ENCODE measurements at places on chromosomes 7 and 10.
A peak's percentile ranks its signal among the peaks of the same experiment; 100 is the strongest.

- no peak for DNase-seq
These were observed 641 bp upstream of the ASB13 start for GRCh38 chr10:5666841-5667630.

DNA sequence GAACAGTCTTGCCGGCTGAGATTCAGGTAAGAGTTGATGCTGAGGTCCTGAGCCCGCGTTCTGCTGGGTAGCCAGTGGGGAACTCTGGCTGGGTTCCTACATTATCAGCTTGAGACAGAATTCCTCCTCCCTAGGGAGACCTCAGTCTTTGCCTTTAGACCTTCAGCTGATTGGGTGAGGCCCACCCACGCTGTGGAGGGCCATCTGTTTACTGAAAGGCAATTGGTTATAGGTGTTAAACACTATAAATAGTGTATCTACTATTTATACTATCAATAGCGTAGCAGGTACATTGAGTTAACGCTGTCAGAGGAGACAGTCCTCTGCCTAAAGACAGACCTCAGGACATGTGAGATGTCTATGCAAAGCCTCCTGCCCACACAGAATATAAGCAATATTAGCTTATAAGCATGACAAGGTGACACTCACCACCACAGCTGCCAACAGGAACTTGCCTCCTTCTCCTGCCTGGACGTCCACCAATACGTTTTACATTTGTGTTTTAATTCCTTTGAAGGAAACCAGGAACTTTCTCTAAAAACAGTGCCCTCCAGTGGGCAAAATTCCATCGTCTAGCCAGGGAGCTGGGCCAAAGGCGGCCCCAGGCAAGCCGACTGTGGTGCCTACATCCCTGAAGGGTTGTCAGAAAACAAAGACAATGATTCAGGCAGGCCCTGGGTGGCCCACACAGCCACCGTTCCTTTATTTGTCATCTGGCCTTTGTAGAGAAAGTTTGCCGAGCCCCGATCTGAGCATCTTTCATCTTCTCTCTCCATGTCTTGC is 58.8 kb downstream of the INSIG1 start:
- no peak for DNase-seq

- DNase-seq = peak; percentile 10
These were observed 944 bp downstream of the STEAP1B start for GRCh38 chr7:22499044-22499443.

GRCh38 chr10:84292502-84292901 is 35.9 kb upstream of the CCSER2 start:
- DNase-seq = no peak

GRCh38 chr7:112372101-112372500 is 78.2 kb upstream of the IFRD1 start:
- no peak for DNase-seq

- DNase-seq = no peak
These were observed 91.3 kb downstream of the CHN2 start for GRCh38 chr7:29285861-29286260.

DNA sequence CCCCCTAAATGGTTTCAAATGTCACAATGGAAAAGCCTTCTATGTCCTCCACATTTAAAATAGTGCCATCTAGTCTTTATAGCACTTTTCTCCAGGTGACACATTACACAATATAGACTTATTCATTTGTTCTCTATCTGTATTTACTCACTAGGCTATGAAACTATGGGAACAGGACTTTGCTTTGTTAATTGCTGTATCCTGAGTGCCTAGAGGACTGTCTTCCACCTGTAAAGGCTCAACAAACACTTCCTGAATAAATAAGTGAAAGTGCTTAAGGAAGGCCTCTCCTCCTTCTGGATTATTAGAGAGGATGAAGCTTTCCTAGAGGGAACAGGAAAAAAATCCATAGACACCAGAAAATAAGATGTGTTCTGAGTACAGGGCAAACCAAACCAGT is 397.6 kb upstream of the LRRN3 start:
- no peak for DNase-seq
